Astrocyte of the cerebellum (primary cell): ENCODE measurements at places on chromosomes 1 and 21.

- no peak for DNase-seq
These were observed 730 bp downstream of the NOS1AP start for GRCh38 chr1:162070094-162070748.

GRCh38 chr1:156656806-156657740 lies 15.2 kb downstream of the BCAN start:
- no peak for DNase-seq

DNA sequence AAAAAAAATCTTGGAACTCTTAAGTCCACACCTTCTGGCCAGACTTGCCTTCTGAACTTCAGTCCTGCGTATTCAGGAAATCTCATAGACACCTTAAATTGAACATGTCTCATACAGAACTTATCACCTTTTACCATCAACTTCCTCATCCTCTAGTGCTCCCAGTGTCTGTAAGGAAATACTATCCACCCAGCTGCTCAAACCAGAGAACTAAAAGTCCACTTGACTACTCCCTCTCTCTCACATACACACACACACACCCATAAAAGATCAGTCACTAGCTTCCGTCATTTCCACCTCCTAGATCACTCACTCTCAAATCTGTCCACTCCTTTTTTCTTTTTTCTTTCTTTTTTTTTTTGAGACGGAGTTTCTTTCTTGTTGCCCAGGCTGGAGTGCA lies 10.9 kb upstream of the CAP1 start:
- no peak for DNase-seq

DNA sequence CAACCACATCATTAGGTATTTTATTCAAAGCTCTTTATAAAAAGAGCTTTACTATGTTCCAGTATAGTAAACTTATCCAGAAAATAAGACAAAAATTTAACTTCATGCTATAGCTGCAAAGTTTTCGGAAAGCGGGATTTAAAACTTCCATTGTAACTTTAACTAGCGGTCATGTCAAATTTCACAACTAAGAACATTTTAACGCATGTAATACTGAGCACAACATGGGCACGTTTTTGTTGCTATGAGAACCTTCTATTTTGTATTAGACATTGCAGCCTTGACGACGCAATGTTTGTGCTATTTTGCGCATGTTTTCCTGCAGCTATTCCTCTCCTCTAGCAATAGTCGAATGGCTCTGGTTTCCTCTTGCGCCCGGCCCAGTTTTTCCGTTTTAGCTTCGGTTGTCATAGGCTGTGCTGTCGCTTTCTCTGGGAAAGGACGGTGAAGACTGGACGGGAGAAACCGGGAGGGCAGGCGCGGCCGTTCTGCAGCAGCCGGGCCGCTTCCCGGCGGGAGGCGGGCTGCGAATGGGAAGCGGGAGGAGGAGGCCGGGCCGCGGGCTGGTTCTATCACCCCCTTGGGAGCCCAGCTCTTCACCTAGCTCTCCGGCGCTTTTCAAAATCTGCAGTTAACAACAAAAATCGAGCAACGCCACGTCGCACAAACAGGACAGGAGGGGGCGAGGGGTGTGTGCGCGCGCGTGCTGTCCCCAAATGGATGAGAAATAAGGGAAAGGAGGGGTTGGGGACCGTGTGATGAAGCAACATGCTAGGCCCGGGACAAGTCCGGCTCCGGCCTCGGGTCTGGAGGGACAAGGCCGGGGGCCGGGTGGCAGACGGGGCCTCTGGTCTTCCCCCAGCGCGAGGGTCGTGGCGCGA lies 105.3 kb upstream of the HNRNPU start:
- DNase-seq, result peak; percentile 83

DNA sequence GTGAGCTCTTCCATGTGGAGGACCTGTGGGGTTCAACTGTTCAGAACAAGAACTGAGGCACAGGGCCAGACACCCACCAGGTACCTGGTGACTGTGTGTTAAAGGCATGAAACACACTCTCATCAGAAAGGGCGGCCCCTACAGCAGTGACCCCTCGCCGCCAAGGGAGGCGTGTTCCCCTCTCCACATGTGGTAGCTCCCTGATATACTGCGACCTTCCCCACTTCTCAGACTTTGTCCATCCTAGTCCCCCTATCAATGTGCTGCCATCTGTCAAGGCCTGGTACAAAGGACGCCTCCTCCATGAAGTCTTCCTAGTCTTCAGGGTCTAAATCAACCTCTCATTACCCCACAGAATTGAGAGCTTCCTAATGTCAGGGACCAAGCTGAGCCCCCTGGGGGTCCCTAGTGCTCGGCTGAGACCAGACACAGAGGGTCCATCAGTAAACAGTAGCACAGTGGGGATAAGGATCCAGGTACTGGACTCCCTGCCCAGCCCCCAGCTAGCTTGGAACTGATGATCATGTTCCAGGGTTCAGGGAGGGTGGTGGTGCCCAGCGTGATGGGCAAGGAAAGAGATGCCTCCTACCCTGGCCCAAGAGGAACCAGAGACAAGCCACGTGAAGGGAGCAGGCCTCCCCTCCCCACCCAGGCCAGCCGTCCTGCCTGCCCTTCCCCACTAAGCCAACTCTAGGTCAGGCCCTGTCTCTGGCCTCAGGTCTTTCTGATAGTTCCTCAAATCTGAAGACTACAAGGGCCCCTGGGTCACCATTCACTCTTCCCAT lies 10.3 kb downstream of the SDC3 start:
- no peak for DNase-seq

DNA sequence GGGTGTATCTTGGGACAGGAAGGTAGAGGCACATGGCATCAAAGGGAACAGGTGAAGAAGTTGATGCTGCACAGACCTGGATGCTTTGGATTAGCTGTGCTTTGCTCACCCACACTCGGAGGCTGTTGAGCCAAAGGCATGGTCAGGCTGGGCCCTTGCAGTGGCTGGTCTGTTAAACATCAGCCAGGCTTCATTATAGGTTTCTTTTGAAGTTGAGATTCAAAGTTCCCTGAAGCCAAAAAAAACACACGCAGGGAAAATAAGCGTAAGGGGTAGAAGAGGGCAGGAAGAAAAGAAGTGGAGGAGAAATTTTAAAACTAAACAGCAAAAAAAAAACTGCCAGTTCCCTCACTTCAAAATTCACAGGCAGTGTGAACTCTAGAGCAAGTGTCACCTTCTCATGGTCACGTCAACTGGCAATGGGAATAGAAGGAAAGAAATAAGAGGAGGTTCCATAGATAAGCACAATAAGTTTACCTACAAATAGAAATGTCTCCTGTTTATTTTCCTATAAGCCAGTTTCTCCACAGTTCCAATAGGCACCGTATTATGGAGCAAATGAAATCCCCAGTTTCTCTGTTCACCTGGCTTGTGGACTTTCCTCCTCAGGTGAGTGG lies 139.5 kb downstream of the PAPPA2 start:
- no peak for DNase-seq

DNA sequence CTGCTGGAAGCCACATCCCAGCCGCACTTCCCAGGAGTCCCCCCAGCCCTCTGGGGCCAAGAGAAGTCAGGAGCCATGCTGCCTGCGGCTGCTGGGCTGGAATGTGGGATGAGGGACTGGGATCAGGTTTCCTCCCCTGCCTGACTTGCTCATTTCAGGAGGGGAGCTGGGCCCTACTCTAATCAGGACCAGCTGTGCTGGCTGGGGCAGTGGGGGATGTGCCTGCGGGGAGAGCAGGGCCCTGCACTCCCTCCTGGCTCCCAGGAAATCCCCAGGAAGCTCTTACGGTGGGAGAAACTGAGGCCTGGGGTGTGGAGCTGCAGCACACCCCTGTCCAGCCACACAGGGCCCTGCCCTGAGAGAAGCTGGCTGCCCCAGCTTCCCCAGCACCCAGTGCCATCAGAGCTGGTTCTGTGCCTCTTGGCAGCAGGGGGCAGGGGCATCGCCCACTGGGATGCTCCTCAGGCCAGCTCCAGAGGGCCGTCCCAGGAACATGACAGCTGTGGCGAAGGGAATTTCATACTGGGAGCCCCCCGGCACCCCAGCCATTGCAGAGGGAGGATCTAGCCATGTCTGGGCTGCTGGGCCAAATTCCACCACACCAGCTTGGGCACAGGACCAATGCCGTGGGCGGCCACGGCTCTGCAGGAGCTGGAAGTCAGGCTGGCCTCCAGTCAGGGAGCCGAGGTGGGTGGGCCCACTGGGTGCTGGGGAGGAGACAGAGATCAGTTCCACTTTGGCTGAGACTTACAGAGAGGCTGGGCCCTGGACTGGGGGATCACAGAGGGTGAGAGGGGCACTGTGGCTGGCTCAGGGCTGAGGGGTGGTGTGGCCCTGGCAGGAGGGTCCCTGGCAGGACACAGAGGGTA lies 21.3 kb upstream of the PRSS38 start:
- peak; percentile 86 for DNase-seq

DNA sequence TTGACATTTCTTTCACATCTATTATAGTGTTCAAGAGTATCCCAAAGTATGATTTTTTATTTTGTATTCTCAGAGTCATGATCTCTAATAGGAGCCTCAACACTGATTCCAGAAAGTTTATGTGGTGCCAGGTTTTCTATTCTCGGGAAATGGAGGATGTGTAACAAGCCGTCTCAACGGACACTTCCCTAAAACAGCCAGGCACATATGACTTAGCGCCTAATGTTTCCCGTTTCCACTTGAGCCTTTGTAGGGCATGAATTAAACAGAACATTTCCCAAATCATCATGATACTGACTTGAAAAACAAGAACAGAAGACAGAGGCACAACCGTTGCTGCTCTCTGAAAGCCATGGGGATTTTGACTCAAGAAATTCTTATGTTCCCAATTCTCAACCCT lies 8.0 kb downstream of the CYYR1 start:
- no peak for DNase-seq

DNA sequence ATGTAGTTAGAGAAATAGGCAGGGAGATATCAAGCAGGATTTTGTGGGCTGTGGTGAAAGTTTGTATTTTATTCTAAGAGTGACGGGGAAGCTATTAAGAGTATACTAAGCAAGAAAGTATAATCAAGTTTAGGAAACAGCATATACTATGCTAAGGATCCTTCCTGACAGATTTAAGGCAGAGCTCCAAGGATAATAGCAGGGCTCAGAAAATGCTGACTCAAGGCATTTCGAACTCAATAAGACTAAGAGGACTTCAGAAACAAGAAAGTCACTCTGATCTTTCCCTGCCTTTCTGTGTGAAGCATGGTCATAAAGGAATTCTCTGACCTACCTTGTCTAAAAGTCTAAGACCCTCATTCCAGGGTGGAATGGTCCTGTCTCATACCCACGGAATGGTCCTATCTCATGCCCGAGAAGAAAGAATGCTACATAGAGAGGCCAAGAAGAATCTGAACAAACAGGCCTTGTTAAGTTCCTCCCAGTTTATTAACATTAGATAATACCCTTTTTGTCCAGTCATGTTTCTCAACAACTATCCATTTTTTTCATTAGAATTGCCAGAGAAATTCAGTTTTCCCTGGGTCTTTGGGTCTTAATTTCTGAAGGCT lies 59.1 kb downstream of the HFM1 start:
- DNase-seq, result no peak

DNA sequence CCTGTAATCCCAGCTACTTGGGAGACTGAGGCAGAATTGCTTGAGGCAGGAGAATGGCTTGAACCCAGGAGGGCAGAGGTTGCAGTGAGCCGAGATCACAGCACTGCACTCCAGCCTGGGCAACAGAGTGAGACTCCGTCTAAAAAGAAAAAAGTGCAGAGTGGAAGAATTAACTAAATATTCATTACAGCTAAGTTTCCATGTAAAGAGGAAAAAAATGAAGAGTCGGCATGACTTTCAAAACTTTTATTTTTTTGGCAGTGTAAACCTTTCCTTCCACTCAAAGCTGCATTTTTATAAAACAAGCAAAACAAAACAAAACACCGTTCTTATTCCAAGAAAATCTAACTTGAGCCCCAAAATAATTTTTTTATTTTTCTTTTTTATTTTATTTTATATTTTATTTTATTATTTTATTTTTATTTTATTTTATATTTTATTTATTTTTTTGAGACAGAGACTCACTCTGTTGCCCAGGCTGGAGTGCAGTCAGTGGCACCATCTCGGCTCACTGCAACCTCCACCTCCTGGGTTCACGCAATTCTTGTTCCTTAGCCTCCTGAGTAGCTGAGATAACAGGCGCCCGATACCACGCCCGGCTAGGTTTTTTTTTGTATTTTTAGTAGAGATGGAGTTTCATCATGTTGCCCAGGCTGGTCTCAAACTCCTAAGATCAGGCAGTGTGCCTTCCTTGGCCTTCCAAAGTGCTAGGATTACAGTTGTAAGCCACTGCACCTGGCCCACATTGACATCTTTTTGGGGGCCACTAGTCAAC lies 62.9 kb downstream of the PACC1 start:
- no peak for DNase-seq

- peak; percentile 97 for DNase-seq
These were observed 262.4 kb downstream of the ST6GALNAC3 start for GRCh38 chr1:76336931-76337371.
